ENCODE measurements at places on chromosomes 5 and 9.

DNA sequence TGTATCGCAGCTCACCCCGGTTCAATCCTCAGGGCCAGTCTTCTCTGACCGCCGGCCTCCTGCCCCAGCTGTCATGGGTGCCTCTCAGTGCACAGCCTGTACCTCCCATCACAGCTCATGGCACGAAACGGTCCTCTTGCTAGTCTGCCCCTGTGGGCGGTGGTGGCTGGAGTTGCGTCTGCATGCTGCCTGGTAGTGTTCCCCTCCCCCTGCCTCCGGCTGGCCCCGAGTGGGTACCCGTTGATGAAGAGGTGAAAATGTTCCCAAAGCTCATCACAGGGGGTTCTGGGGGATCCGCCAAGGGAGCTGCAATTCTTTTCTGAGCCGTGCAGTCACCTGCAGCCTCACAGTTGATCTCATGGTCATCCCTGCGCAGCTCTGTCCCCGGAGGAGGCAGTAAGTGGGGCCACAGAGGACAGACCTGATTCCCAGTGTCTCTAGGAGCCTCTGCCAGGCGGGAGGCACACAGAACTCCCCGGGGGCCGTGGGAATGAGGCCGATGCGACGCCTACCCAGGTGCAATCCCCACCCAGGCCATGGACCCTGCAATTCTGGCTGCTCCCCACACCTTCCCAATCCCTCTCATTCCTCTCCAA is 34.7 kb upstream of the FIBCD1 start:
- DNase-seq: no peak

DNA sequence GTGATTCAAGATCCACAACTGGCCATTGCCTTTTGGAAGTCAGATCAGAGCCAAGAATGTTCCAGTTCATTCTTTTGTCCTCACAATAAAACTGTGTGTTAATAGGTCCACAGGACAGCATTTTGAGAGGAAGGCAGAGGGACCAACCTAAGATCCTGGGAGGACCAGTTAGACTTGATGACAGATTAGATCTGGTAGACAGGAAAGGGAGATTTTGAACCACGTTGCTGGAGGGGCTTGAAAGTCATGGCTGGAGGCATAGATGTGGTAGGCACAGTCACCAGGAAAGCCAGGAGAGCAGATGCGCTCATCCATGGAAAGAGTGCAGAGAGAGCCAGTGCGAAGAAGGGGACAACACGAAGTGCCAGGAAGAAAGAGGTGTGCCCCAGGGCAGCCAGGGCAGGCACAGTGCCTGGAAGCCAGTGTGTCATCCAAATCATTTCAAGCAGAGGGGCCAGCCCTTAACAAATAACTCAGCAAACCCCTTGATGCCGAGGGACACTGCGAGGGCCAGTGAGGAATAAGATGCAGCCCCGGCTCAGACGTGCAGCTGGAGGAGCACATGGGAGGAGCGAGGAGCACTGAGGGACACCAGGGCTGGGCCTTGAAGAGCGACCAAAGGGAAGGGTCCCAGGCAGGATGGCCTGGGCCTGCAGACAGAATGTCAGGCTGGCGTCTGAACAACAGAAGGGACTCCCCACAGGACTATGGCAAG is 12.8 kb upstream of the SLC2A8 start:
- DNase-seq: no peak

GRCh38 chr9:2355697-2355983 is 265.9 kb upstream of the VLDLR start:
- DNase-seq: no peak

GRCh38 chr5:101677961-101678360 is 618.1 kb downstream of the SLCO4C1 start:
- no peak for DNase-seq

GRCh38 chr9:122333169-122333808 is 37.5 kb upstream of the PTGS1 start:
- no peak for DNase-seq

DNA sequence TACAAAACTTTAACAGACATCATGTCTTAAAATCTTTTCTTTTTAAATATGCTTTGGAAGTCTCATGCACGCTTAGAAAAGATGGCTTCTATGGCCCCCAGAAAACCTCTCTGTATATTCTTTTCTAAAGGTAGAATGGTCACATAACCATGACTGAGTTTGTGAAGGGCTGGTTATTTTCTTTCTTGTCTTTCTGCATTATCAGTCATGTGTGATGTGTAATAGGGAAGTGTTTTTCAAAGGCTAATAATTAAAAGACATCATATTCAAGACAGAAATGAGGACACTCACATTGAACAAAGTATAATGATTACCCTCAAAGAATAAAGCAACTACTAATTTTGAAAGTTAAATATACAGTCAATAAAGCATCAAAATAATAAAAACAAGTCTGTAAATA is 253.4 kb downstream of the TRPM3 start:
- DNase-seq: no peak

DNA sequence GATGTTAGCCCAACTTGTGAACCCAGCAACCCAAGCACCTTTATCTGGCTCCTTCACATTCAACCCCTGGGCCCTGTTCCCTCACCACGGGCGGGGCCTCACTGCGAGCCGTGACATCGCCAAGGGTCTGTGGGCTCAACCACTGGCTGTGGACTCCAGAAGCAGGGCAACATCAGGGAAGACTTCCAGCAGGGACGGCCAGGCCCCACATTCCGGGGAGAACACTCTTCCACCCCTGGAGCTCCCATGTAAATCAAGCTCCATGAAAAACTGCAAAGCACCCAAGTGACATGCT is 175.3 kb downstream of the ERCC6L2 start:
- no peak for DNase-seq

DNA sequence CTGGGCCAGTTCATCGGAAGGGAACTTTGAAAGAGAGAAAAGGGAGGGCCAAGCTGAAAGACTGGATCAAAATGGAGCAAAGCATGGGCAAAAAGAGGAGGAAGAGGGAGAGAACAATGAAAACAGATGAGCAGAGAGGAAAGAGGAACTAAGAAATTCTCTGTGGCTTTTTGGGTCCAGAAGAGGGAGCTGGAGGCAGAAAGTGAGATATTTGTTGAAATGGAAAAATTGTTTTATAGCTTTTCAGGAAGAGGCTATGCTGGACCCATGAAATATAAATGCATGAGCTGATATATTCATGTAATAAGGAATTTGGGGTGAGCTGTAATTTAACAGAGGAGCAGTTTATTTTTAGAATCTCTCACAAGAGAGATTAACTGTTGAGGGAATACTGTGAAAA is 457.3 kb downstream of the DMAC1 start:
- no peak for DNase-seq

- DNase-seq: no peak
Measured at GRCh38 chr9:129182625-129183494, 4.8 kb upstream of the IER5L start.

- no peak for DNase-seq
Measured at GRCh38 chr5:178577944-178578343, 12.2 kb downstream of the COL23A1 start.

GRCh38 chr9:74493512-74493911 is 3.6 kb upstream of the RORB start:
- no peak for DNase-seq

DNA sequence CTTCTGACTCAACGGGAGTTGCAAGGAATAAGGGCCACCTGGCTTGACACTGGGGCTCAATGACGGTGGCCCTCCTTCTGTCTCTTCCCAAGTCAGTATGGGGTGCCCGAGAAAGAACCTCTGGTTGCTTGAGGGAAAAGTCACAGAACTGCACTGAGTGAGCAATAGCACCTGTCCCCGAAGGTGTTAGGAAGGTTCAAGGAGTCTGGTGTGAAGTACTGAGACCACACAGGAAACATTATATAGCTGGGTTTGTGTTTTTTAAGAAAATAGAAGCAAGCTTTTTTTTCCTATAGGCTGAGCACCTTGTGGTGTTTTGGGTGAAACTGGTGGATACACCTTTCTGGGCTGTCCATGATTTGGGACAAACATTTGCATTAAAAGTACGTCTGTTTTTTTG is 62.9 kb downstream of the SPIN1 start:
- no peak for DNase-seq

GRCh38 chr5:68273717-68274409 is 58.3 kb downstream of the PIK3R1 start:
- no peak for DNase-seq

DNA sequence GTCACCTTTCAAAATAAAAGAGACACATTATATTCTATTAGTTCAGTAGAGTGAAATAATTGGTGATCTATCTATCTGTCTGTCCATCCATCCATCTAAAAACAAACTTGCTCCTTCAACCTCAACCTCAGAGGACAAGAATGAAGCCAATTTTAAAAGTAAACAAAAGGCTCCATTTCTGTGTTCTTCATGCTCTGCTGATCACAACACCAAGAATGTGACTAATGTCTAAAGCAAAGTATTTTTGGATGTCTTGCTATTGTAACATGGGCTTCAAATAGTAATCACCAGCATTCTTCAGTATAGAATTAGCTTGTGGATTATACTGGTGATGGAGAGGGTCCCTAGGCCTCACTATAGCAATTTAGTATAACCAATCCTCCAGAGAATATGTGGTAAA is 1304.4 kb downstream of the MAT2B start:
- DNase-seq: no peak

DNA sequence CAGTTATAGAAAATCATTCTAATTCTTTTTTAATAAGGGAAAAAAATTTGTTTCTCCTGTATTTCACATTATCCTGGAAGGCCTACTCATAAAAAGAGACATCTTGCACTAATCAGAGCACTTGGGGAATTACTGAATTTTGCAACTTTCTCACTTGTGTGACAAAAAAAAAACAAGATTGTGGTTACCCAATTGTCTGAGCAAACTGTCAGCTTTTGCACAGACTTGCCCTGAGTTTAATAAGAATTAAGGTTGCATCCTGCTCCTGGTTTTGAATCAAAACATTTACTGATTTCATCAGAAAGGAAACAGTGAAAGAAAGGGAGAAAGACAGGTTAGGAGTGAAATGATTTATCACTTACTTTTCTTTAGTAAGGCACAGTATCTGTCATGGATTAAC is 10.6 kb upstream of the SH3RF2 start:
- peak; percentile 65 for DNase-seq

DNA sequence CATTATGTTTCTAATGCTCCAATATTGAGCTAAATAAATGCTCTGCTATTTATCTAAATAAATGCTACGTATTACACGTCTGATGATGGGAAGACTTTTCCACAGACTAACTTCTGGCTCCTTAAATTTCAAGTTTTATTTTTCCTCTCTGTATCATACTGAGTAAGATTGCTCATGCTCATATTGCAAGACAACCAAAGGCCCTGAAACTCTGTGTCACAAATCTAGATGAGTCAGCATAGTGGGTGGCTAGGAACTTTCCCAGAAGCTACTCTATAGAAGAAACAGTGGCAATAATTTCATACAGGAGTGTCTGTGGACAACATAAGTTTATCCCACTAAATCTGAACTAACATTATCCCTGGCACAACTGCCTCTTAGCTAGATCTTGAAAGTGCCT is 53.0 kb upstream of the RFX3 start:
- peak; percentile 43 for DNase-seq

- peak; percentile 37 for DNase-seq
Measured at GRCh38 chr9:110058304-110058953, 149.5 kb downstream of the C9orf152 start.

DNA sequence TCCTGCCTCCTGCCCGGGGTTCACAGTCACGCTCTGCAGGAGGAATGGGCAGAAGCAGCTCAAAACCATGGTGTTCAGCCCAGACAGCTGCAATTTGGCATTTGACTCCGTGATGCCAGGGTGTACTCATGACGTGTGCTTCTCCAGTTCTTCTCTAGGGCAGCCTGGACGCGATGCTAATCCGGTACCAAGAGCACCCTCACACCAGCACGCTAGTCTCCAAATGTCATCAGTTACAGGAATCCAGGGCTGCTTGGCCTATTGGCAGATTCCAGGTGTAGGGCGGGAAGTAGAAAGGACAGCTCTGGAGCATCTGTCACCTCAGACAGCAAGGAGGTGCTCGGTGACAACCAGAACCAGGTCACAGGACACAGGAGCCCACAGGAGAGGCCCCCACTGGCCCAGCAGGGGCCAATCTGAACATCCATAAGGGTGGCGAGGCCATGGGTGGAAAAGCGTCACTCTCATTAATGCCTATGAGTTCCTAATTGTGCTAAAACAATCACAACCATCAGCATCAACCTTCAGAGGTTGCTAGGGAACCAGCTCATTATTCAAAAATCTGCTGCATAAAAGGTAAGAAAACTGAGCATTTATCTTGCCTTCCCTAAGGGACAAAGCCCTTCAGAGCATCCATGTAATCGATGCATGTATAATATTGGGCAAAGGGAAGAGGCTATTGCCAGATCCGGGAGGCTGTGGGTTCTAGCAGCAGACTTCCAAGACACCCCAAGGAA is 241.9 kb upstream of the IRX4 start:
- no peak for DNase-seq

DNA sequence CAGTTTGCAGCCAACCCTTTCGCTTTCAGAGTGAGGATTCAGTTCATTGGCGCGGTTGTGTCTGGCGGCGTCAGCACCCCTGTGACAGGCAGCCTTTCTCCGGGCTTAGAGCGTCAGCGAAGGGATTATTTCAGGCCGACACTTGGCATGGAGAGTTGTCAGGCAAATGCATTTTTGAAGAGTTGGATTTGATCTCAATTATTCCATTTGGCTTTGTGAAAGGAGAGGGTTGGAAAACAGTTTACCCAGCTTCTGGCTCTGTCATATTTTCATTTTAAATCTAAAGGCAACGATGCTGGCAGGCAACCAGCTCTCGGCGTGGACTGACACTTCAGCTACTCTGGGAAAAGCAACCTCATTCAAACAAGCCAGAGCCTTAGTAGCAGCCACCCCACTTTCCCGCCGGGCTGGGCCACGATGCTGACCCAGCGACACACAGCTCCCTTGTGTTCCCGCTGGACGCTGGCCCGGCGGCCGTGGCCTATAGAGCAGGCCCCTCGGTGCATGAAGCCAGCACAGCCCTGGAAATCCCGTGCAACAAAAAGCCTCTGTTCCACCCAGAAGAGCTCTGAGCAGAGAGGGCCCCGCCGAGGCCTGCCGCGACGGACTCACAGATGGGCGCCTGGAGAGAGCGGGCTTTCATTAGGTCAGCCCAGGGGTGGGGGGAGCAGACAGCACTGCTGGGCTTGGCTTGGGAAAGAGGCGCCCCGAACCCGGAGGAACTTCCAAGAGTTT is 28.9 kb upstream of the LPCAT1 start:
- DNase-seq: no peak

DNA sequence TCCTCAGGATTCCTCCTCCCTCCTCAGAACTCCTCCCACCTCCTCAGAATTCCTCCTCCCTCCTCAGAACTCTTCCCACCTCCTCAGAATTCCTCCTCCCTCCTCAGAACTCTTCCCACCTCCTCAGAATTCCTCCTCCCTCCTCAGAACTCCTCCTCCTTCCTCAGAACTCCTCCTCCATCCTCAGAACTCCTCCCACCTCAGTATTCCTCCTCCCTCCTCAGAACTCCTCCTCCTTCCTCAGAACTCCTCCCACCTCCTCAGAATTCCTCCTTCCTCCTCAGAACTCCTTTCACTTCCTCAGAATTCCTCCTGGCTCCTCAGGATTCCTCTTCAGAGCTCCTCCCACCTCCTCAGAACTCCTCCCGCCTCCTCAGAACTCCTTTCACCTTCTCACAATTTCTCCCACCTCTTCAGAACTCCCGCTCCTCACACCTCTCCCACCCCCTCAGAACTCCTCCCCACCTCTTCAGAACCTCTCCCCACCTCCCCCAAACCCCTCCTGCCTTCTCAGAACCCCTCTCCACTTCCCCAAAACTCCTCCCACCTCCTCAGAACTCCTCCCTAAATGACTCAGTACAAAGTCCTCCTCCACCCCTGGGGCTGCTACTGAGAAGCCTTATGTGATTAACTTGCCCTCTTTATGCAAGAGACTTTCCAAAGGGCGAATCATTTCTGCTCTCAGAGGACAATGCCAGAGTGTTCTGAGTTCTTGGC is 23.2 kb downstream of the SLC46A2 start:
- peak; percentile 90 for DNase-seq

Data from NCI-H226 (cell line).